ENCODE measurements at places on chromosomes 7 and 10.
A peak's percentile ranks its signal among the peaks of the same experiment; 100 is the strongest.

DNA sequence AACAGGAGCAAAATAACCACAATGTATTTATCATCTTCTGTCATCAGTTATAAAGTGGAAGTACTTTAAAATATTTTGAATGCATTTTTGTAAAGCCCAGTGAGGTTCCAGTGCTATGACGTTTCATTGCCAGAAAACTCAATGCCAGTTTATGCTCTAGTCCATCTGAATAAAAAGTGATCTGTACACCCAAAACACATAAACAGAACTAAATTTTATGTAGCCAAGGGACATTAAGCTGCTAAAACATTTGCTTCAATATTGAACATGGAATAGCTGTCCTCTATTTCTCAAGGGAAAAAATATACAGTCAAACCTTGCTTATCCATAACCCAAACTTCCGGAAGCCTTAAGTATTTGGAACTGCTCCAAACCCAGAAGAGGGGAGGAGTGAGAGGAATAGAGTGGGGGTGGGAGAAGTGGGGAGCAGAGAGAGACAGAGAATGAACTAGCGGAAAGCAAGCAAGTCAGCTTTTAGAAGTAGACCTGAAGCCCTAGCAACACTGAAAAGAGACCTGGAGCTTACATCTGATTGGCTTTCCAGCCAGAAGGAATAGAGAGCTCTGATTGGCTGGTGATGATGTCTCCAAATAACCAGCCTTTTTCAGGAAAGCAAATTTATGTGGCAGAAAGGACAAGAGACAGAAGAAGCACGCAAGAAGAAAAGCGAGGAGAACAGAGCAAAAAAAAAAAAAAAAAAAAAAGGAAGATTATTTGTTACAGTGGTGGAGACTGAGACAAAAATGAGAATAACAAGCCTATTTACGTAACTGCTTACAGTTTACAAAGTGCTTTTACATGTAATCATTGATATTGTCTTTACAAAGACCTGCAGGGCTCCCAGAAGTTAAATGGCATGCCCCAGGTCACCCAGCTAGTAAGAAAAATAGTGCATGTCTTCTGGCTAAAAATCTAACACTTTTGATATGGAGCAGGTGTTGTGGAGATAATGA, 196.0 kb downstream of the RNLS start:
- peak; percentile 33 for DNase-seq

- DNase-seq = peak; percentile 94
These were observed 132.6 kb upstream of the PODXL start for GRCh38 chr7:131688738-131689661.

DNA sequence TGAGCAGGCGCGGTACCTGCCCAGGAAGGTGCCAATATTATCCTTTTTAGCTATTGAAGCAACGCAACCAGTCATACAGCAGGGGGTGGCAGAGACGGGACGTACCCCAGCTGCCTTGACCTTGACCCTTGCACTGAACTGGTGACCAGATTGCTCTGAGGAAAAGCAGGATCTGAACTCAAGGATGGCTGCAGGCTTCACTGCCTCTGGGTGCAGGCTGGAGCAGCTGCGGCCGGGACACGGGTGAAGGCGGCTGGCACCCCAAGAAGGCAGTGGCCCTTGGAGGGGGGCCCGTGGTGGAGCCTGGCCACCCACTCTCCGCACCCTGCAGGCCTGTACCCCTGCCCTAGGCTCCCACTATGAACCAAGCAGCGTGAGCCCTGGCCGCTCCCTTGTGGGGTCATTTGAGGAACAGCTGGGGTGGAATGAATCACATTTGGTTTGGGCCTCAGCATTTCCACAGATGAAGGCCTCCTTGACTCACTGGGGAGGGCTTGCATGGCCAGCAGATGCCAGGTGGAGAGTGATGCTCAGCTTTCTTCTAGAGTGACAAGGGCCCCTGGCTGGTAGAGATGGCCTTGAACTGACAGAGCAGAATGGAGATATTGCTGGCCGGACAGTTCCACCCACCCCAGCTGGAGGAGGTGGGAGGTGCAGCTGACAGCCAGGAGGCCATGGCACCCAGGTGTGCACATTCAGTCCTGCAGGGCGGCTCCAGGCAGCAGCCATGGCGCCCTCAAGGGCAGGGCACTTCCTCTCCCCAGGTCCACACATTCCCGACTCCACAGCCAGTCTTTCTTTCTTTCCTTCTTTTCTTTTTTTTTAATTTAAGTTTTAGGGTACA, 218.7 kb downstream of the WDR37 start:
- no peak for DNase-seq

DNA sequence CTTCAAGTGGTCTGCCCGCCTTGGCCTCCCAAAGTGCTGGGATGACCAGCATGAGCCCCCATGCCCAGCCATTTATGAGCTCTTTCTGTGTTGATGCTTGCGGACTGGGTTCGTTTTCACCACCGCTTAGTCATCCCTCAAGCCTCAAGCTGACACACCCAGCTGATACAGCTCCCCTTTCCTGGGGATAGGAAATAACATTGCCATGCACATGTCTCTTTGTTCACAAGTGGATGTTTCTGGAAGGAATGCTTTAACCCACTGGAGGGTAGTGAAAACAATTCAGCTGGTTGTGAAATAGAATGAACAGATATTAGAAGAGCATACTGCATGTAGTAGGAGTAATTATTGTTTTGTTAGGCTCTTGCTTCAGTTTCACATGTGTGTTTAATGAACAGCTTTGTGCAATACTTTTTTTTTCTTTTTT, 8.5 kb upstream of the METTL27 start:
- DNase-seq = no peak

GRCh38 chr7:129740574-129741410, 129.3 kb downstream of the NRF1 start:
- no peak for DNase-seq

GRCh38 chr7:150831851-150832250, 20.5 kb upstream of the AOC1 start:
- no peak for DNase-seq

DNA sequence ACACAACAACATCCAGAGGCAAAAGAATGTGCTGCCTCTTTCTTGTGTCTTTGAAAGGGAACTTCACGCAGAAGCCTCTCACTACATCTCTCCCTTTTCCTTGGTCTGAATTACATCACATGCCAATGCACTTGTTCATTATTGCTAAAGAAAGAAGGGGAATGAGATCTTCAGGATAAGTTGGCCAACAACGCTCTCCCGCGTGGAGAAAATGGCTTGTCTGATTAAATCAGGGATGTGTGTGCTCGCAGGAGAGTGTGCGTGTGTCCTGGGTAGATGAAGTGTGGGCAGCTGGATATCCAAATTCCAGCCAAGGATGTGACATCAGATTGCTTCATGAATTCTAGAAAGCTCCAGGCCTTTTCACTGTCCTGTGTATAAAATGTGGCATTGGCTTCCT, 541.6 kb upstream of the FZD8 start:
- no peak for DNase-seq

DNA sequence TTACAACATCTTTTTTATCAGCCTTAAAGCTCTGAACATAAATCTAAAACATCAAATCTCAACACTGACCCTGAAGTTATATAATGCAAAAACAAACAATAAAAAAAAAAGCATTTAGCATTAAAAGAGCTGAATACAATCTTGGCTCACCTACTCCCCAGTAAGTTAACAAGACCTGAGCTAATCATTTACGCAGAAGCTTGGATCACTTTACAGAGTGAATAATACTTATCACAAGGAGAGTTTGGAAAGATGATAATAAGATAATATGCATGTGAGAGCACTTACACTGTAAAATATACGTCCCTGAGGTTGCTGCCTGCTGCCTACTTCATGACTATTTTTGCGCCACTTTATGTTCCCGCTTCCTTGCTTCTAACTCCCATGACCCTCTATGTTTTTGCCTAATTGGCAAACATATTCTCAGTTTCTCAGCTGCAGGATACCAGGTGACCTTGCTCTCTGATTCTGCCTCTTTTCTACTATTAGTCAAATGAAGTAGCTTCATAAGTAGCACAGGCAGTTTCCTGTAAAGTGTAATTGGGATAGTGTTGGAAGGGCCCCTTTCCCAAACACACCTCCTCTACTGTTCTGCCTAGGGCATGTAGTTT, 333.6 kb downstream of the LRRTM3 start:
- DNase-seq = no peak

GRCh38 chr7:87420173-87420572, 55.3 kb downstream of the ABCB4 start:
- DNase-seq = no peak

- no peak for DNase-seq
These were observed 15.4 kb downstream of the FGF8 start for GRCh38 chr10:101760510-101760909.

- DNase-seq = no peak
These were observed 77.0 kb downstream of the ITIH5 start for GRCh38 chr10:7589748-7590147.

DNA sequence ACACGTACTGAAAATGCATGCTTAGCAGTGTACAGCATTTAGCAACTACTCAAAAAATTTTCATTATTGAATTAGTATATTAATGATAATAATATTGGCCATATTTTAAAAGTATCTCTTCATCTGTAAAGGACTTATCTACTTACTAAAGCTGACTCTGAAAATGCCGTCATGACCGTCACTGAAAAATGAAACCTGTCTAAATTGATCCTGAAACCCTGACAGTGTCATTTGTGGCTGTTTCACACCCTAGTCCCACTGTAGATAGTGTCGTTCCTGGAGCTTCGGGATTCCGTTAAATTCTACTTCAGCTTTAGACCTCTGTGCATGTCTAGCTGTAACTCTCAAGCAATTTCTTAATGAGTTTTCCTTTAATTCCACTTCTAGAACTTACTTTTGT, 35.8 kb upstream of the EZH2 start:
- DNase-seq = no peak

DNA sequence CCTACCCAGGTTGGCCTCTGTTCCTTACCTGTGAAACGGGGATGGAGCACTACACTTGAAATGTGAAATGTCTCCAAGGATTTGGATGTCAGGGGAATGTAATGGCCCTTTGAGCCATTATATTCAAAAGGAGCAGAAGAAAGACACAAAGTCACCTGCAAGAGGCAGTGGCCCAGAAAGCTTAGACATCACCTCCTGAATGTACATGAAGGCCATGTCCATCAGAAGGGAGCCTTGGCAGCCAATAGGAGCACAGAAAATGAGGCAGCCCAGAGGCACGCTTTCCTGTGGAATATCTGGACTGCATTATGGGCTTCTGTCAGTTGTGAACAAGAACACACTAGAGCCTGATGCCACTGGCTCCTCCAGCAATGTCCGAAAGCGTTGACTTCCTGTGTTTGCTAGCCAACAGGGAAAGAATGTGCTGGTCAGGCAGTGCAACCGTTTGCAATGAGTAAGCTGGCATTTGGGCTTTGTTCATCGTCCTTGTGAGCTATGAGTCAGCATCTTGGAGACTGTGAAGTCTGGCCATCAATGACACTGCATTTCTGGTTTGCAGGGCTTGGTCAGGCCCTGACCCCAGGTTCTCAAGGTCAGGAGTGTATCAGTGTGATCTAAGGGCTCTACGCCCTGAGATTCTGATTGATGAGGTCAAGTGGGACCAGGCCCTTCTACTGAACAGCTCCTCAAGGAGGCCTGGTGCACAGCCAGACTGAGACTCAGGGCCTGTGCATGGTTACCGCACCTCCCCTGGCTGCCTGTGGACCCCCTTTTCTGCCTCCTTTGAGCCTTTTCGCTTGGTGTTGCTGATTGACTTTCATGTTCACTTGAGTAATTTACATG, 222.4 kb downstream of the RPS24 start:
- DNase-seq = no peak

- peak; percentile 89 for DNase-seq
These were observed 743 bp downstream of the ADAP1 start for GRCh38 chr7:953547-954327.

GRCh38 chr7:142001163-142001874, 5.6 kb downstream of the MGAM start:
- DNase-seq = no peak

DNA sequence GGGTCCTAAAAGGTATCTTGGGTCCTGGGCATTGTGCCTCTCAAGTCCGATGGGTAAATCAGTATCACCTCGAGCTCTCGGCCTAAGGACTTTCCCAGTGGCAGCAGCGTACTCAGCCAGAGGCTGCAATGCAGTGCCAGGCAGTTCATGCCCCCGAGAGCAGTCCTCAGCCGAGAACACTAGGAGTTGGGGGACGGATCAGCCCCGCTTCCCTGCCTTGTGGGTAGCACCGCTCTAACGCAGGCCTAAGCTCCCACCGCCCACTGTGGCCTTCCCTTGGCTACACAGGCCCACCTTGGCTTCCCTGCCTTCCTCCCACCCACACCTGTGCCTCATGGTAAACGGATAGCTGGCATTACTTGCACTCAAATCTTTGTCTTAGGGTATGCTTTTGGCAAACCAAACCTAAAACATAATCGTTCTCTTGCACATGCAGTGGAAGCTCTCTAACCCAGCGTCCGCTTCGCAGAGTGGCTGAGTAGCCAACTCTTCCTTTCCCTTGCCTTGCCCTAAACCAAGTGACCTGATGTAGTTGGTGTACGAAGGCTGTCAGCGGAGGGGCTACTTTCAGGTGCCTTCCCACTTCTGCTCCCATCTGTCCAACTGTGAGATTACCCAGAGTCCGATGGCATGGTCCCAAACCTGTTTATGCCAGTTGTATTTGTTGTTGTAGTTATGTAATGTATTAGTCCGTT, 73.2 kb upstream of the CHST15 start:
- no peak for DNase-seq

Data from H7 (cell line).